ENCODE measurements at places on chromosomes 7 and 10.

GRCh38 chr7:8190119-8190895, 71.7 kb downstream of the ICA1 start:
- DNase-seq: no peak

GRCh38 chr10:128147064-128147463, 20.8 kb upstream of the MKI67 start:
- DNase-seq: no peak

DNA sequence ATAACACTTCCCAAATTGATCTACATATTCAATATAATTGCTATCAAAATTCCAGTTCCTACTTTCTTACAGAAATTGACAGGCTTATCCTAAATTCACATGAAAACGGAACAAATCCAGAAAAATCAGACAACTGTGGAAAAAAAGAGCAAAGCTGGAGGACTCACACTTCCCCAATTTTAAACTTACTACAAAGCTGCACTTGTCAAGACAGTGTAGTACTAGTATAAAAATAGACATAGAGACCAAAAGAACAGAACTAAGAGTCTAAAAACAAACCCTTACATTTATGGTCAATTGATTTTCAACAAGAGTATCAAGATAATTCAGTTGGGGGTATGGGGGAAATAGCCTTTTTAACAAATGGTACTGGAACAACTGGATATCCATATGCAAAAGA, 27.5 kb downstream of the LMBR1 start:
- no peak for DNase-seq

- DNase-seq: no peak
Measured at GRCh38 chr7:37433166-37433565, 15.5 kb downstream of the ELMO1 start.

DNA sequence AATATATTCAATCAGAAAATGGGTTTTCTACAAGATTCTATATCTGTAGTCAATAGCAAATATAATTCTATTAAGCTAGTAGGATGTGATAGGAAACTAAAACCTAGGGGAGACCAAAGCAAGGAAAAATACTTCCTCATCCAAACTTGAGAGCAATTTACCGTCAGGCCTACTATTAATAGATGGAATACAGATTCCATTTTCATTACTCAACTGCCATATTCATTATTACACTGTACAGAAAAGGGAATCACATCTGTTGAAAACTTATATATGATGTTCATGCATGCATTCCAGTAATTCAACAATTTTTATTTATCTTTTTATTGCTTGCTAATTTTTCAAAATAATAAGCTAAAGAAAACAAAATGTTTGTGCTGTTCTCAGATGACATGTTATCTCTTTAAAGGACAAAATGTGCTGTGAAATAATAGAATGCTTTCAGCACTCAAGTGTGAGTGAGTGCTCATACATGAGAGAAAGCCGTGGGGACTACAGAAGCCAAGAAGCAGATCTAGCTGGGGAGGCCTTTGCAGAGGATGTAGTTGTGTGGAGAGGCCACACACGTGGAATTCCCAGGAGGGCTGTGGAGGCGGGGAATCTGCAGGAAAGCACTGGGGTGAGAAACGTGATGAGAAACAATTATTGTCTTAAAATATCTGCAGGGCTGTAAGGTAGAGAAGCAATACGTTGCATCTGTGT, 110.0 kb downstream of the EGFR start:
- no peak for DNase-seq

DNA sequence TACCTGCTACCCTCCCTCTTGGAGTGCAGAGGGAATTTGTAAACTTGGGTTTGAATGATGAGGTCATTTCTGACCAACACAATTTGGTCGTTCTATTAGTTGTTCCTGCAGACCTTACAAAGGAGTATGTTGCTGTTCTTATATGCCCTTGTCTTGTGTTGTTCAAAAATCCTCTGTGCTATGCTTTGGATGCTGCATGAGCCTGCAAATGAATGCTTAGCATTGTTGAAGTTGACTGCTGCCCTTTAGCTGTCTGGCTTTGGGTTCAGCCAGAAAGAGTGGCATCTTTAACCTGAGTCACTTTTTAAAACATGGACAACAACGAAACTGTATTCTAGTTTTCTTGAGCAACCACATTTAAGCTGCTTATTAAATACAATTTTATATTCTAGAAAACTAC, 80.3 kb downstream of the SND1 start:
- DNase-seq: no peak

GRCh38 chr10:28808693-28809092, 131.4 kb downstream of the BAMBI start:
- DNase-seq: no peak

DNA sequence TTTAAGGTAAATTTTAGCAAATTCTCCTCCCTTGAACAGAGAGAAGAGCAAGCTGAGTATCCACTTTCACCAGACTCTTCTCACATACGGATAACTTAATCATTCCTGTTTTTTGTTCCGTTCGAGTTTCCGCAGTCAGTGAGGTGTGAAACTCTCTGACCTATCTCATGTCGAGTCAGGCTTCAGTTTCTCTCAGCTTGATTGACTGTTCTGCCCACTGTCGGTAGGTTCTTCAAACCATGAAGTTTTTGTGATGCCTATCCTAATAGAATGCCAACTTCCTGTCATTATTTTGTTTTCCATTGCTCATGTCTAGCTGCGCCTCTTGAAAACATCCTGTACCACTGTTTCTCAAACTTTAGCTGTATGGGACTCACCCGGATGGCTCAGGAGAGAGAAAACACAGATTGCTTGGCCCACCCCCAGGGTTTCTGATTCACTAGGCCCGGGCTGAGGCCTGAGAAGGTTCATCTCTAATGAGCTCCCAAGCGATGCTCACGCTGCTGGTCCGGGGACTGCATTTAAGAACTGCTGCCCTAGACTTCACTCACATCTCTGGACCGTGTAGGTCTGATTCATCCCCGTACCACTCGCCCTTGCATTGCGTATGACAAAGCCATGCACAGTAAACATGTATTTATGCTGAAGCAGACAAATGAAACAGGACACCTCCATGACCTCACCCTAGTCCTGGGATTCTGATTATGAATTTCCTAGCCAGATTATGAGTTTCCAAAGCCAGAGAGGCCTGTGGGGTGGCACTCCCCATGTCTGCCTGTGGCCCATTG, 208.4 kb upstream of the AGK start:
- no peak for DNase-seq

DNA sequence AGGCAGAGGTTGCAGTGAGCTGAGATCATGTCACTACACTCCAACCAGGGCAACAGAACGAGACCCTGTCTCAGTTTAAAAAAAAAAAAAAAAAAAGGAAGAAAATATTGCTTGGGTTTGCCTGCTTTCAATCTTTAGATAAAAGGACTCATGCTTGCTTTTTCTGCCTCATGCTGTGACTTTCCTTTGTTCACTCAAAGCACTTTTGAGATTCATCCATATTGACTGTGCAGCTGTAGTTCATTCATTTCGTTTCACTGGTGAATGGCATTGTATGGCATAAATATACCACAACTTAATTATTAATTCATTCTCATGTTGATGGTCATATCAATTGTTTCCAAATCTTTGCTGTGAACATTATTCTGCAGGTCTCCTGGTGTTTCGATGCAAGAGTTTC, 97.6 kb upstream of the NFE2L3 start:
- no peak for DNase-seq

- DNase-seq: no peak
Measured at GRCh38 chr10:19449860-19450259, 366.4 kb upstream of the PLXDC2 start.

GRCh38 chr7:128053023-128053422, 21.8 kb upstream of the LRRC4 start:
- no peak for DNase-seq

DNA sequence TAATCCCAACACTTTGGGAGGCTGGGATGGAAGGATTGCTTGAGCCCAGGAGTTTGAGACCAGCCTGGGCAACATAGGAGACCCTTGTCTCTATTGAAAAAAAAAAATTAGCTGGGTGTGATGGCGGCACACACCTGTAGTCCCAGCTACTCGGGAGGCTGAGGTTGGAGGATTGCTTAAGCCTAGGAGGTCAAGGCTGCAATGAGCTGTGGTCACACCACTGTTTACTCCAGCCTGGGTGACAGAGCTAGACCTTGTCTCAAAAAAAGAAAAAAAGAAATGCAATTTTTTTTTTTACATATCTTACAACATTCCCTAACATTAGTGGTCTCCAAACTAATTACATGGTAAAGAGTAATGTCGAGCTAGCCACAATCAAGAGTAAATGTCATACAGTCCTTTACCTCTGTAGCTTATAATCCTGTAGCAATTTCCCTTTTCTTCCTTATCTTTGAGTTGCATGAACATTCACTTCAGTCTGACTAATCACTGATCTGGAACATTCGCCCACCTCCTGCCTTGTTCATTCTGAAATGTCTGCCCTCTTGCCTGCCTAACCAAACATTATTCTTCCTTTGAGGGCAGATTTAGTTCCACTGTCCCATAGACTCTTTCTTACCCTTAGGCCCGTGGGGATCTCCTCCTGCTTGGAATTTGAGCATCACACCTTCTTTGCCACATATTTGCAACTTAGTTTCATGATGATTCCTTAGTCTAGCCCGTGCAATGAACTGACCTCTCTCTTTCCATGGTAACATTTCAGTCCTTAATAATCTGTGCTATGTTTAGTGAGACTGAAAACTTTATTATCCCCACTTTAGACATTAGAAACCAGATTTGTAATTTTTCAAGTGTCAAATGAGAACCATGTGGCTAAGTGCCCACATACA, 4.8 kb upstream of the VCL start:
- DNase-seq: no peak

- no peak for DNase-seq
Measured at GRCh38 chr10:73218431-73219191, 28.4 kb downstream of the DNAJC9 start.

All from NCI-H1048 (cell line).